Dermis blood vessel endothelial cell (primary cell): ENCODE measurements at places on chromosomes 12 and 14. TPM values are rescaled to one million over a fixed set of nuclear protein-coding genes. Genes with fewer than 3 reads are reported as not detected.

Gene SLCO1B1
- total RNA-seq: not detected in 2 replicates

DNA sequence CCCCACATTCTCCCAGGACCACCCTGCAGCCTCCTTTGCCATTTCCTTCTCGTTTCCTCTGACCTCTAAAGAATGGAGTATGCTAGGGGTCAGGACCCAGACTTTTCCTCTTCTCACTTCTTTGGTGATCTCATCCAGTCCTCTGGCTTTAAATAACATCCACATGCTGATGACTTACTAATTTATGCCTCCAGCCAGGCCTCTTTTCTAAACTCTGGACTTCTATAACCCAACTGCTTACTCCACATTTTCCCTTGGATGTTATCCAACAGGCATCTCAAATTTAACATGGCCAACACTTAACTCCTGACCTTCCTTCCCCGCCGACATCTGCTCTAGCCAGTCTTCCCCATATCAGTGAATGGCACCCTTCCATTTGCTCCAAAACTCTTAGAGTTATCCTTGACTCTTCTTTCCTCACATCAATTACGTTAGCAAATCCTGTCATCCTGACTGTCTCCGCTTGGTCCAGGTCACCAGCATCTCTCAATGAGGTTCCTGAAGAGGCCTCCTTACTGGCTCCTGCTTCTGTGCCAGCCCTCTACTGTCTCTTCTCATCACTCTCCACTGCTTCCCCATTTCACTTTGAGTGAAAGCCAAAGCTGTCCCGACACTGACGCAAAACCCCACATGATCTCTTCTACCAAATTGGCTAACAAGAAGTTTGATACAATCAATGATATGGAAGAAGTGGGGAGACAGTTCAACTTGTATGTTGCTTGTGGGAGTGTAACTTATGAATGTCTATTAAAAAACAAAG, 42.7 kb downstream of the TMBIM6 start:
- DNase-seq: peak; percentile 97

DNA sequence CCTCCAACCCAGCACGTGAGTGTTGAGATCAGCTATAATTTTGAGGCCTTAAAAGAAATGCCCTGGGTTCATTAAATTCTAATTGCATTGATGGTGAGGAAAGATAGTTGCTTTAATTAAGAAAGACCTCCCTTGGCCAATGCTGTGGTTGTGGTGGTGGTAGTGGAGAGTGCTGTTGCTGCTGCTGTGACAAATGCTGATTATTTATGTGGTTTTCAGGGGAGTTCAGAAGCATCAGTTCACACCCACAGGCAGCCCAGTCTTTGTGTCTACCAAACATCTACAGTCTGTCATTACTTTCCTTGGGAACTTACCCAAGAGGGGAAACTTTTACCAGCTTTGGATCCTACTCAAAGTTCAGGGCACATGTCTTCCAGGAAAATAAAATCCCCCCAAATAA, 178.4 kb upstream of the PARP11 start:
- no peak for DNase-seq

Gene GDF3
- 2.2 and 2.9 TPM in 2 replicates for total RNA-seq

DNA sequence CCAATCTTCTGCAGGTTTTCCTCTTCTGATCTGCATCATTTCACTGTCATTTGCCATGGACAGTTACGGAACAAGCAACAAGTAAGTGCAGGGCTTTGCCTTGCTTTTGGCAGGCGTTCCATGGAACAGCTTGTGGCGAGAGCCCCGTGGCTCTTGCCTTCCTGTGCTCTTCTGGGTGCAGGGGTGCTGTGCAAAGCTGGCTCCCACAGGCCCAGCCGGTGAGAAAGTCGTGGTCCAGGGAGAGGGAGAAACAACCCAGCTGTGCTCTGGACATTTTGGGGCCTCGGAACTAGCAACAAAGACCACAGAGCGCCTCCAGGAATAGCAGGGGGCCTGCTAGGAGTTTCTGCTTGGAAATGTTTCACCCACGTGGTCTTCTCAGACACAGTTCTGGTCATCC, 164.7 kb downstream of the ADGRD1 start:
- no peak for DNase-seq

- DNase-seq: peak; percentile 17
Measured at GRCh38 chr12:8081251-8081920, 688 bp upstream of the NECAP1 start.

GRCh38 chr12:131276501-131277185, 322.9 kb downstream of the ADGRD1 start:
- DNase-seq: no peak

DNA sequence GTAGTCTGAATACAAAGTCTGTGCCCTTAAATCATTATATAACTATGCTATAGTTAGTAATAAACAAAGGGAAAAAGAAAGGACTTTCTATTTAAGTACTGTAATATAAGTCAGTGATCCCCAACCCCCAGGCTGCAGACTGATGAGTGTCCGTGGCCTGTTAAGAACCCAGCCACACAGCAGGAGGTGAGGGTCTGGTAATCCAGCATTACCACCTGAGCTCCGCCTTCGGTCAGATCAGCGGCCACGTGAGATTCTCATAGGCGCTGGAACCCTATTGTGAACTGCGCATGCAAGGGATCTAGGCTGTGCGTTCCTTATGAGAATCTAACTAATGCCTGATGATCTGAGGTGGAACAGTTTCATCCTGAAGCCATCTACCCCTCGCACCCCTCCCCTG, 15.7 kb downstream of the NFYB start:
- no peak for DNase-seq

Gene TRIM9
- total RNA-seq: not detected in 2 replicates

GRCh38 chr14:74988993-74989392, 13.7 kb upstream of the EIF2B2 start:
- DNase-seq: no peak

Gene HELB
- 4.1 and 4.4 TPM in 2 replicates for total RNA-seq
